ENCODE measurements at places on chromosomes 7 and 10. TPM values are rescaled to one million over a fixed set of nuclear protein-coding genes. Genes with fewer than 3 reads are reported as not detected.
A peak's percentile ranks its signal among the peaks of the same experiment; 100 is the strongest.

DNA sequence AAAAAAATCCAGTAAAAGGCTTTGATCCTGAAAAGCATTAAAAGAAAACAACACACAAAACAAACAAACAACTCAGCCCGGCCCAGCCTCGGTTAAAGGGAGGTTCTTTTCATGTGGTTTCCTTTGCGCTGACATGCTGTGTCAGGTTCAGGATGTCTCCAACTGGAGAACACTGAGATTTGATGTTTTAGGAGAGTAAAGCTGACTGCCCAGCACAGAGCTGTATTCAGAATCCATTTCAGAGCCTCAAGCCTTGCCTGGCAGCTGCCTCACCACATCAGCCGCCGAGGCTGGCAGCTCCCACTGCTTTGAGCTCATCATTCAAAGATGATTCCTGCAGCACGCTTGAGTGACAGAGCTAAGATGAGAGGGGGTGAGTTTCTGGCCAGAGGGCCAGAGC is 205.8 kb upstream of the LYZL1 start:
- no peak for DNase-seq

DNA sequence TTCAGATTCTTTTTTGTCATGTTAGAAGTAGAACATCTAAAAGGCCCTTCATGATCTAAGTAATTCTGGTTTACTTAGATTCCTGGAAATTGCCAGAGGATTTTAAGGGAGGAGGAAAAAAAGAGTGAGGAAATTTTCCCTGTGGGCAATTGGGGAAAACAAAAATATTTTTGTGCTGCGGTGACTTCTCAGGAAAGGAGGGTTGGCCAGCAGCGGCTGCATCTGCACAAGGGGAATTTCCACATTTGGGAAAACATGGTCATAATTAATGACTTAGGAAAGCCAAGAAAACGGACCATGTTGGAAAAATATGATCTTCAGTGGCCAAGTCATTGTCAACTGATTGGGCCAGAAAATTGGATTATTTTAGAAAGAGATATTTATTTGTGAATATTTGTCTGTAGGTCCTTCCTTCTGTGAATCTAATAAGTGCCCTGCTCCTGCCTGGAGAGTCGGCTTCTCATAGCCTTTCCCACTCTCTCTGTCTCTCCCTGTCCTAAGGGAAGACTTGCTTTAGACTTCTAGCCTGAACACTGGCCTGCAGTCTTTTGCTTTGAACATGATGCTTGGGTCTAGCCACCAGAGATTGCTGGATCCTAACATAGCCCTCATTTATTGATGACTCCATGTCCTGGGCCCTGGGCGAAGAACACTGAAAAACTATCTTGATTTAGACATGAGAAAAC is 124.2 kb upstream of the MKLN1 start:
- no peak for DNase-seq

DNA sequence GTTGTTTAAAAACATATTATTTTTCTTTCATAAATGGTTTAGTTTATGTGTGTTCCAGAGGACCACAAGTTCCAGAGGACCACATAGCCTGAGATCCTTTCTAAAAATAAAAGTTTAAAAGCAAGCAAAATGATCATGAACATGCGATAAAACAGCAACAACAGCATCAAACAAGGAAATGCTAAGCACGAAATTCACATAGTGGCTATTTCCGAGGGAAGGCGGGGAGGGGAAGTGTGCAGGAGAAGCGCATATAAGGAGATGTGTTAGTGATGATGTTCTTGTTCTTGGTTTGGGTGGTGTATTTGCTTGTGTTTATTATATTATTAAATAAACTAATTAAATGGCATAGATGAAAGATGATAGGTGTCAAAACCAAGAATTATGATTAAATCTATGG is 1.2 kb downstream of the TBATA start:
- DNase-seq: no peak

DNA sequence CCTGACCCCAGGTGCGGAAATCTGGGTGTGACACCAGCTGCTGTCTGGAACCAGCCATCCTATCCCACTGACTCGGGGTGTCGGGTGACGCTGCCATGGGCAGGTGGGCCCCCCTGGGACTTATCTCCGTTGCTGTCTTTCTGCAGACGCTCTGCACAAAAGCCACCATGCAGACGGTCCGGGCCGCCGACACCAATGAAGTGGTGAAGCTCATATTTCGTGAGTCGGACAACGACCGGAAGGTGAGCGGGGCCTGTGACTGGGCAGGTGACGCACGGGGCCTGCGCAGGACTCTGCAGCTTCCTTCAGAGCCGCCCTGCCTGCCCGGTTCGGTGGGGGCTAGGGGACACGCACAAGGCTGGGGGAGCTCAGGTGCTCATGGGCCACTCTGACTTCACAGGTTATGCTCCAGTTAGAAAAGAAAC is 36.6 kb downstream of the NKX6-2 start:
- no peak for DNase-seq

DNA sequence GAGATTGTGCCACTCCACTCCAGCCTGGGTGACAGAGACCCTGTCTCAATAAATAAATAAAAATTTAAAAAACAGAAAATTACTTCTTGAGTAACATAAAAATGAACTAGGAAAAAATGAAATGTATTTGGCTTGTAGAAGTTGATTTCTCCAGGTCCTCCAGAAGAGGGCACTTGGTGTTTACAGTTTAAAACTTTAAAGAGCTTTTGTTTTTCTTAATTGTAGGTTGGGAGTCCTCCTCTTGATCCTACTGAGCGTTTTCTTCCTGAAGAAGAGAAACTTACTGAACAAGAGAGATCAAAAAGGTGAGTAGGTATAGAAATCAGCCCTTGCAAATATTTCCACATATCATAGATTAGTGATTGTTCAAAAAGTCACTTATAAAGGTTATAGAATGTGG is 16.2 kb downstream of the KIFBP start:
- DNase-seq: no peak

- no peak for DNase-seq
Observed at GRCh38 chr7:117972606-117973005, 99.4 kb upstream of the CTTNBP2 start.

DNA sequence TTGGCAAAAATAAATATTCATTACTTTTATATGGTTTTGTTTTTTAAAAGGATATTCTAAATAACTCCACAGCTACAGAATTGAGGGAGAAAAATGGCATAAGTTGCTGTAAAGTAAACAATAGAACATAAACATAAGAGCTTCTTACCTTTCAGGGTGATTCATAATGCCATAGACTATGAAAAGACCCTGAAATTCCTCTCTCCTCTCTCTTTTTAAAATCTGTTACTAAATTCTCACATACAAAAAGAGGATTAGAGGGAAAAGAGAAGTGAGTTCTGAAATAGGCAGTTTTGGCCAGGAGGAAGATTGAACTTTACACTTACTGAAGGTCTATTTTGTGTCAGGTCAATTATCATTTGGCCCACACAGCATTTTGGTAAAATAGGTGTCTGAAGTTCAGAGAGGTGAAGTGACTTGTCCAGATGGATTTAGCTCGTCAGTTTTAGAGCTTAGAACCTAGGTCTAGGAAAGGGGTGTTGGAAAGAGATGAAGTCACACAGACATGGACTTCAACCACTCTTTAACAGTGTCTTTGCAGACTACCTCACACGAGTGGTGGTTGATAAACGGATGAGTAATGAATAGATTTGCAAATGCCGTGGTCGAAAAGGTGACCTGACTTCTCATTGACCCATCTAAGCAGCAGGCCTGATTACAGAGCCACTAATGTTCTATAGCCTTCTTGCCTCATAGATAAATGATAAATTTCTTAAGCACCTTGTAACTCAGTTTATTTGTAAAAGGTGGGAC is 190.6 kb upstream of the CCDC6 start:
- no peak for DNase-seq

- DNase-seq: no peak
Observed at GRCh38 chr10:11009471-11010308, 8.0 kb upstream of the CELF2 start.

- no peak for DNase-seq
Observed at GRCh38 chr7:2893411-2893861, 49.3 kb upstream of the GNA12 start.

DNA sequence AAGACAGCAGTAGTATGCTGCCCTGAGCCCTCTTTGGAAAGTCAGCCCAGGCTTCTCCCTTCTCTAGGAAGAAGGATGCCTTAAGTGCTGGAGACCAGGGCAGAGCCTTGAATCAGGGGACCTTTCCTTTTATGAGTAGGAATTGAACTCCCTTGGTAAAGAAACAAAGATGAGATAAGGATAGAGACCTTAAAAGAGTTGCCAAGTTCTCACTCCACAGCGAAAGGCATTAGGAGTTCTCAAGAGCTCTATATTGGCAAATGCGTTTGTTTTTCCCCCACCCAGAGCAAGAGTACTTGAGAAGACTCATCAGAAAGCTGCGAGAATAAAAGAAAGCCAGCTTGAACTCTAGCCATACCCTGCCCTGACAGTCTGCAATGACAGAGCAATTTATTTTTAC is 72.9 kb upstream of the OGDHL start:
- DNase-seq: no peak

GRCh38 chr10:24541239-24541753 is 182.4 kb downstream of the ARHGAP21 start:
- no peak for DNase-seq

GRCh38 chr10:77959384-77959783 is 32.8 kb upstream of the DLG5 start:
- DNase-seq: no peak

DNA sequence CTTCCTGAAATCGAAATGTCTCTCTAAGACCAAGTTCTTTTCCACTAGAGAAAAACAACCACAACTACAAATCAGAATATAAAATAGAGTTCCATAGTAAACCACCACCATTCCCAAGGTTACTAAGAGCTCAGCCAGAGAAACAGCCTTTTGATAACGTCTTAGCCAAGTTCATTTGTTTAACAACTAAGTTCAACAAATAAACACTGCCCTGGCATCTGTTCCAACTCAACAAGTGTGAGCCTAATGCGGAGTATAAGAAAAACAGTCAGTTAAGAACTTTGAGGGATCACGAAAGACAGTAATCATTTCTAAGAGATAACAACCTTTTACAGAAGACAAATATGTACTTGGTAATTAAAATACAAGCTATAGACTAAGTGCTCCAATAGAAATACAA is 77.3 kb downstream of the CALD1 start:
- DNase-seq: no peak

DNA sequence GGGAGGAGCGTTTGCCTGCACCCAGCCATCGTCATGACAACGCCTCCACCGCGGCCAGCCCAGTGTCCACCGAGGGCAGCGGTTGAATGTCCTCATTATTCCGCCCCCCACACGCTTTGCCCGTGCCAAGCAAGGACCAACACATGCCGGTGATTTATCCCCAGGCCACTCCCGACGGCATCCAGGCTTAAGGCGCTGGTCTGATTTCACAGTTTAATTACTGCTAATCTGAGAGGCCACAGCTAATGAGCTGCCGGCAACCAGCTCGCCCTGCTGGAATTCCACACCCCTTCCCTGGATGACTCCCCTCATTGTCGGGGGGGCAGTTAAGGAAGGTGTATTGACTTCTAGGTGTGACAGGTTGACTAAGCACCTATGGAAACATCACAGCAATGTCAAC is 432.3 kb downstream of the DNAJB6 start:
- no peak for DNase-seq

GRCh38 chr10:72291019-72291532 is 17.4 kb downstream of the DDIT4 start:
- no peak for DNase-seq

GRCh38 chr10:26357203-26357602 is 80.9 kb upstream of the APBB1IP start:
- no peak for DNase-seq

GRCh38 chr10:103645141-103646054 is 151.9 kb downstream of the NEURL1 start:
- peak; percentile 75 for DNase-seq

DNA sequence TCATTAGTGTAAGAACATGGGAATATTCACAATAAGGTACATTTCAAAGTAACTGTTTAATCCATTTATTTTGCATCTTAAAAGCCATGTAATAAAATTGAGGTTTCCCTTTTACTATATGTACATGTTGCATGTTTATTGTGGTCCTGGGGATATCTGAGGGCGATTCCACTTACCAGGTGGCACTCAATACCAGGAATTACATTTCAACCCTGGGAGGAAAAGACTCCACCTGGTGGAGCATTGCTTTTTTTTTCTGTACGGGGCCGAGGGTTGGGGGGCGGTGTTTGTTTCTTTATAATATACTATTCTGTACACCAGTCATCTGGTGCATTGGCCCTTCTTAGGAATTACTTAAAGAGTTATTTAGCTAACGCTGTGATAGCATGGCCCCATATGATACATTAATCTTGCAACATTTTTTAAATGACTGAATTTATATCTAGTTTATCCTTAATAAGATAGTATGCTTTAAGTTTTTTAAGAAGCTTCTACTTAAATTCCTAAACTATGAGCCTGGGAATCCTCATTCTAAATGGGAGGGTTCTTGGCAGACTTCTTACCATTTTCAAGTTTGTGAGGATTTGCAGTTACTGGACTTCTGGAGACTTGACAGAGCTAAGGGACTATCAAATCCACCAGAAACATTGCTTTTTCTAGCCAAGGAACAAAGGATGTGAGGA is 7.2 kb upstream of the HGF start:
- DNase-seq: no peak

DNA sequence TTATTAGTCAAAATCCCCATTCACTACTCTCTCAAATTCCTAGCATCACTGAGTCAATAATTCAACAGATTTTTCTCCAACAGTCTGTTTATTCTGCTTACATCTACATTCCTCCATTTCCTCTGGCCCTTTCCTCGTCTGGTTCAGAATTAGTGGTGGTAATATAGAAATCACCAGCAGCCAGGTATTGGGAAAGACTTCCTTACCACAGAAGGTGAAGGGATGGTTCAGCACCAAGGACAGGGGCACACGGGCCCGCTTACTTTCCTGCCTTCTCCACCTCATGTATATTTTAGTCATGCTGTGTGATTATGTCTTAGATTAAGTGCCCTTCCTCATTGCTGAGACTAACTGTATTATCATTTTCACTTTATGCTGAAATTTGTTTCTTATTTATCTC is 70.4 kb upstream of the APBB1IP start:
- DNase-seq: peak; percentile 73

- no peak for DNase-seq
Observed at GRCh38 chr7:73893342-73894101, 32.6 kb downstream of the TMEM270 start.

DNA sequence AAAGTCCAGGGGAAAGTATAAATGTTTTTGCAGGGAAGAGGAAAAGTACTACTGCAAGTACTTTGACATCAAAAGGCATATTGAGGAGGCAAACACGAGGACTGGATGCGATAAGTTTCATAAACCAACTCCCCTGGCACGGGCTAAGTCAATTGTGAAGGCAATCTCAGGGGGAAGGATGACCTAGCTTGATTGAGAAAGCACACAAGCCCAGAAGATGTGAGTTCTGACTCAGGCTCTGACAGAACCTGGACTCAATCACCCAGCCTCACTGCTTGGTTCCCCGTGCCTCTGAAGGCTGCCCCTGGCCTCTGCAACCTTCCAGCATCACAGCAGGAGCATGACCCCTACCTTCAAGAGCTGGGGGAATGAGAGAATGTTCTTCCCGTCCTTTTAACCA is 93.2 kb upstream of the ZNF438 start:
- no peak for DNase-seq

PRKG1 gene
- total RNA-seq: 30.0 TPM

SMNDC1 gene
- total RNA-seq: 35.8 TPM

OPALIN gene
- total RNA-seq: not detected

ZNF365 gene
- total RNA-seq: 1.3 TPM

HECW1 gene
- 1.6 TPM for total RNA-seq

CNTNAP2 gene
- 0.41 TPM for total RNA-seq

UCMA gene
- not detected for total RNA-seq

PLXNA4 gene
- total RNA-seq: 7.2 TPM
